ENCODE measurements at places on chromosomes 1 and 21. TPM values are rescaled to one million over a fixed set of nuclear protein-coding genes. Genes with fewer than 3 reads are reported as not detected.

HPCAL4 gene
- not detected for total RNA-seq

- no peak for DNase-seq
These were observed 12.6 kb downstream of the METTL13 start for GRCh38 chr1:171794085-171794484.

DNA sequence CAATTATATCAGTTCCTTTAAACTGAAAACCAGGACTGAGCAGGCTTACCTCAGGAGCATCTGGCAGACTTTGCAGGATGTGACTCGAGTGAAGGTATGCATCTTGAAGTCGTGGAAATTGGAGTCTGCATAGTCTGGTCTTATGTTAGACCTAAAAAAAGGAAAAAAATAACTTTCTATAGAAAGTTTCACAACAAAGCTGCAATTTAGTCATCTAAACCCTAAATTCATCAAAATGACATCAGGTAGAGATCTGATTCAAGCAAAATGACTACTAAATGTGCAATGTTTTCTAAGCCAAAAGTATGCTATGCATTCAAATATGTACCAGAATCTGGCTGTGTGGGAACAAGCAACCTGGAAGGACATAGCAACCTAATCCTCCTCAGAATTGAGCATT, 260.1 kb downstream of the VAV3 start:
- DNase-seq: no peak

CSTB gene
- 52.1 TPM for total RNA-seq

DNA sequence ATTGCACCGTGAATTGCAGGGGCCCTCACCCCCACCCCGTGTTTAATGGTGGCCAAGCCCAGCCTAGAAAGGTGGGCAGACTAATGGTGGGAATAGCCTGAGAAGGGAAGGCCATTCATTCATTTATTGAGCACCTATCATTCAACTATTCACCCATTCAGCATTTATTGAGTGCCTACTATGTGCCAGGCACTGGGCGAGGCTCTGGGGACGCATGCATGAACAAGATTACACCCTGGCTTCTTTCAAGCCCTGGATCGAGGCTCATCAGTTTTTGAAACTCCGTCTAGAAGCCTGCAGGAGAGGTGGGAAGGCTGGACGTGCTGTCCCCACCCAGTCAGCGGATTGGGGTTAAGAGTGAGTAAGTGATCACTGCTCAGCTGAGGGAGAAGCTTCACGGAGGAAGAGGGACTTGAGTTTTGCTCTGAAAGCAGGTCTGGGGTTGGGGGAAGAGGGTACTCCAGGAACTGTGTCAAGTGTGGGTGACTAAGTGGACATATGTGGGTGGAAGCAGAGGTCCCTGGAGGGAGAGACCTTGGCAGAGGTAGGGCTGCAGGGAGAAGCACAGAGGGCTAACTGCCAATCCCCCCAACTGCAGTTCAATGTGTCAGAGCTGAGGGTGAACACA, 35.6 kb downstream of the MEF2D start:
- no peak for DNase-seq

DNA sequence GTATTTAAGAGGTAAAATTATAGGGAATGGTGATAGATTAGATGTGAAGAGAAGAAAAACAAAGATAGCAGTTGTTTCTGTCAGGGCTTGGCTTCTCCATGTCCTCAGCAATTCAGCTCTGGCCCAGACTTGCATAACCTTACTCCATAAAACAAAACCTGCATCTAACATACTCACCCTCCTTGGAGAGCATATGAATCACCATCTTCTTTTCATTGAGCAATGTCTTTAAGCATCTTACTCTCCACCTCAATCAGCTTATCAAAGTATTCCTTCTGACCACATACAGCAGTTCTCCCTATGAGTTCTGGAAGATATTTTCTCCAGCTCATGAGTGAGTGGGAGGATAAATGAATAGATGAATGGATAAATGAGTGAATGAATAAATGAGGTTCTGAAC, 49.0 kb downstream of the RAB3B start:
- no peak for DNase-seq

- DNase-seq: no peak
These were observed 101.4 kb upstream of the VAMP3 start for GRCh38 chr1:7669559-7670311.

- no peak for DNase-seq
These were observed 414.1 kb upstream of the ESRRG start for GRCh38 chr1:217137210-217137881.

- no peak for DNase-seq
These were observed at the start of gene CFH for GRCh38 chr1:196651637-196652215. Gene CFH, plus strand, starts transcription at chr1:196652043. Its CDS starts 75 bp downstream, at chr1:196652118.

ANKRD65 gene
- 11.2 TPM for total RNA-seq

KRTAP19-5 gene
- total RNA-seq: not detected

NKAIN1 gene
- total RNA-seq: 0.13 TPM

GRCh38 chr1:12714710-12715475, 1.0 kb upstream of the AADACL3 start:
- no peak for DNase-seq

LIPI gene
- 0.98 TPM for total RNA-seq

PPP1R8 gene
- 32.5 TPM for total RNA-seq

- no peak for DNase-seq
These were observed 33.7 kb upstream of the NEK7 start for GRCh38 chr1:198123133-198123532.

Measured in sciatic nerve (tissue), 2 donors.